ENCODE measurements at places on chromosomes 5 and 9.

GRCh38 chr9:33858423-33858822 lies 41.5 kb downstream of the UBE2R2 start:
- DNase-seq: no peak

- DNase-seq: no peak
Observed at GRCh38 chr5:130992095-130992494, 173.0 kb downstream of the HINT1 start.

DNA sequence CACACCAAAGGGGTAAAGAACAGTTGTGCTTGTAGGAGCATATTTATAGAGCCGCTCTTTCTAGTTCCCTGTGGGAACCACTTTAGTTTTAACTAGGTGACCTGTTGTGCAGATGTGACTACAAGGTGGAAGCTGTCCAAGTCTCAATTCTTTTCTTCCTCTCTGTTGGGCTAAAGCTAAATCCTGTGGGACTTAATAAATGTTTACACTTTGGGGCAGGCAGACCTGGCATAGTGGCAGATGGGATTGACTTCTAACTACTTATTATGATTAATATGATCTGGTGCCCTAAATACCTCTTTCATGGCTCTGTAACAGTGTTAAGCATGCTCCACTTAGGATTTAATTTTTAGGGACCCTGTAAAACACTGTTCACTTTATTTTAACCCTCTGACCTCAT lies 265.3 kb downstream of the KCTD16 start:
- no peak for DNase-seq

DNA sequence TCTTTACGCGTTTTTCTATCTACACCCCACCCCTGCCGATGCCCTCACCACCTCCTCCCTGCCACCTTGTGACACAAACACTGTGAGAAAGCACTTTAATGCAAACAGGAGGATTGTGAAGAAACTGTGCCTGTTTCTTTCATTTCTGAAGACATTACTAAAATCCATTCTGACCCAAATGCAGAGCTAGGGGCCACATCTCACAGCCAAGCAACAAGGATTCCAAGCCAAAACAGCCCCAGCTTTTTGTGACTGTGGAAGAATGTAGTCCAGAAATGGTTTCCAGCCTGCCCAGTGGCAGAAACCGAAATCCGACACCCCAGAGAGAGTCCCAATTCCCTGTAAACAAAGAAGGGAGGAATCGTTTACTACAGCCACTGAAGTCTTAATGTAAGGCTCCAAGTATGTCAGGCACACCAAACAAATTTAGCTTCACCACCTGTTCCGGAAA lies 190.9 kb downstream of the TTC39B start:
- DNase-seq: no peak

- DNase-seq: peak; percentile 5
Observed at GRCh38 chr9:88984543-88984883, 6.8 kb upstream of the S1PR3 start.

DNA sequence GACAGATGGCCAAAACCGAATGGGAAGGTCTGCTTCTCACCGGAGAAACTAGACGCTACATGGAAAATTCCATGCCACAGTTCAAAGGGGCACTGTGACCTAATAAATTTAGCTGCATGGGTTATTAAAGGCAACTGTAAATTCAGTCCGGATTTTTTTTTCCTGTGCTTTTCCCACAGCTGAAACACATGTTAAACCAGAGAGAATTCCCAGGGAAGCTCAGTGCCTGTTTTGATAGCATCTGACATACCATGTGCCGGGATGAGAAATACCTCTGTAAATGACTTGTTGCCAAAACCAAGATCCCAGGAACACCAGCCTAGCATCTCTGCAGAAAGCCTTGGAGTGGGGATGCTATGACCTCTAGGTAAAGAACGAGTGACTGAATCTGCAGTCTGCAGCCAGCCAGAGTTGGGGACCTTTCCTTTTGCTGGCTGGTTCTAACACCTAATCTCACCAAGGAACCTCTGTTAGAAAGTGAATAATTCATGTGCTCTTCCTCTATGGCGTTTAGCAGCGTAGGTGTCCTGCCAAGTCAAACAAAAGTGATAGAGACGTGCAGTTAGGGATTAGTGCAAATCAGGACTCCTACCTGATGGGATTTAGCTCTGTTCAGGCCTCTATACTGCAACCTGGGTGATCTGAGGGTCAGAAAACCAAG lies 77.9 kb downstream of the SLIT3 start:
- DNase-seq: no peak

GRCh38 chr5:158998793-158999325 lies 100.9 kb downstream of the EBF1 start:
- no peak for DNase-seq

GRCh38 chr5:96344678-96345577 lies 88.1 kb downstream of the PCSK1 start:
- DNase-seq: peak; percentile 14

DNA sequence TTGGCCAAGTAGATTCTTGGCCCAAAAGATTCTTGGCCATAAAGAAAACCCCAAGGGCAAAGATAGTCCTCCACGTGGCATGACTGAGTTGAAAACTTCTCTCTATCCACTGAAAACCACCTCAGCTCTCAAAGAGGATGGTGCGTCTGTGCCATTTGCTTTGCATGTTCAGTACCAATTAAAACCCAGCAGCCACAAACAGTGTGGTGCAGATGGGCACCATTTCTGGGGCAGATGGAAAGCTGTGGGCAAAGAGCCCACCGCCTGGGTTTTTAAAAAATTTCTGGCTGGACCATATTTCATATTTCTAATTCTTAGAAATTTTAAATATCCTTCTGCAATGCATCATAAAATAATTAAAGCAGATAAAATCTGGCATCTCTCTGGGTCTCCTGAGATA lies 84.5 kb upstream of the PUM3 start:
- DNase-seq: no peak

DNA sequence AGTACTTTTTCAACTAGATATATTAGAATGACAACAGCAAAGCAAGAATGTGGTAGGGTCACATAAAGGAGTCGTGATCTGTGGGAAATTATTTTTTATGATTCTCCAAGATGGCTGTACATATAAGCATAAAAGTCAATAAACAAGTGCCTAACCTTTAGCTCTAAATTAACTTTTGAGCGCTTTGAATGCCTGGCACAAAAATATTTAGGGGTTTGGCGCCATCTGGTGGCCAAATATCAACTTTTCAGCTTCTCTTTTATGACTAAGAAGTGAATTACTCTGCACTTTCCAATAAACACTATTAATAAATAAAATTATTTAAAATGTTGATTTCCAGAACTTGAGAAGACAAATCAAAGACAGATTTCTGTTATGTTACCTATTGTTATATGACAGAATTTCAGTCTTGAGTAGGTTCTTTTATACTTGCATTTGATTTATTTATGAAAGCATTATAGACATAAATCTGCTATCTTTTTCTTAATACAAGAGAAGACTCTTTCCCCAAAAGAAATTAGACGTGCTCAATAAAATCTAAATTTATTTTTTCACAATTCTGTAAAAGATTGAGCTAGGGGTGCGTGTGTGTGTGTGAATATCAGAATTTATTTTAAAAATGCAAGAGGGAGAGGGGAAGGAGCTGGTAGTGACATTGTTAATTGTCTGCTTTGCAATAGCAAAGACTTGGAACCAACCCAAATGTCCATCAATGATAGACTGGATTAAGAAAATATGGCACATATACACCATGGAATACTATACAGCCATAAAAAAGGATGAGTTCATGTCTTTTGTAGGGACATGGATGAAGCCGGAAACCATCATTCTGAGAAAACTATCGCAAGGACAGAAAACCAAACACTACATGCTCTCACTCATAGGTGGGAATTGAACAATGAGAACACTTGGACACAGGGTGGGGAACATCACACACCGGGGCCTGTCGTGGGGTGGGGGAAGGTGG lies 36.7 kb upstream of the ARRDC3 start:
- DNase-seq: peak; percentile 69
